ENCODE measurements at places on chromosomes 3 and 15.

- DNase-seq, result no peak
Measured at GRCh38 chr15:42338500-42338899, 20.8 kb upstream of the CAPN3 start.

DNA sequence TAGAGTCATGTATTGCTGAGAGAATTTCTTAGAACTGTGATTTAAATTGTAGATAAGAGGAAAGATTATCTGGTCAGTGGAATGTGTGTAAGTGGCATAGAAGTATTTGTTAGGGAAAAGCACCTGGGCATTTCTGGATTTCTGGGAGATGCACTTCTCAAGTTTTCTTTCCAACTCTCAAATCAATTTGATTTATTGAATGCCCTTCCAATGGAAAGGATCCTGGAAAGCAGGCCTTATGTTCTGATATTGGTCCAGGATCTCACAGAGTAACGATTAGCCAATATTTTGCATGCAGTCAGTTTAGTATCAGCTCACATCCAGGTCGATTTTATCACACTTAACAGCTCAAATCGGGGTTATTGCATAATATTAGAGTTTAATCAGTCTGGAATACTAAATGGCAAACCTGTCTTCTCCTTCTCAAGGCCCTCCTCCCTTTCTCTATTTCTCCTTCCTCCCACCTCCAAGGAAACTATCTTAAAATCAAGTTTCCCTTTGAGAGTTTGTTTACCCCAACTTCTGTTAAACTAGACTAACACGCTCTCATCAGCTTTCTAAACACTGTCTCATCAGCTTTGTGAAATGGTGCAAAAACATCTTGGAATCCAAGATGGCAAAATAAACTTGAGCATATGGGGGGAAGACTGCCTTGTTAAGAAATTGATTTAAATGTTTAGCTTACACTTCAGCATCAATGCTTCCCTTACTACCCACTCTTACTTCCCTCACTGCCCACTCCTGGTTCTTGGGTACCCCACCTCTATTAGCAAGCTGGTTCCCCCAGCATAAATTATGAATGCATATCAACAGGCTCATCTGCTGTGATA is 9.5 kb downstream of the SOX2 start:
- DNase-seq, result no peak

DNA sequence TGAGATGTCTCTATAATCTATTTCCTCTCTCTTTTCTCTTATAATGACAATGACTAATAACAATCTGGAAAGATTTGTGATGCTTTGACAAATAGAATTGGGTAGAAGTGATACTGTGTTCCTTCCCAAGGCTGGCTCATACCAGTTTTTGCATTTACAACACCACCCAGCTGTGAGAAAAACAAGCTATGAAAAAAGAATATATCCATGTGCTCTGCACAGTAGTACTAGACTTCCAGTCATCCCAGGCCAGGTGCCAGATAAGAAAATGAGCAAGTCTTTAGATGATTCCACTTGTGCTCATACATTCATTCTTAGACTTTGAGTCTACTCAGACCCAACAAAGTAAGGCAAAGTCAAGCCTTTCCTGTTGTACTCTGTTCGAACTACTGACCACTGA is 350.2 kb upstream of the POU1F1 start:
- DNase-seq, result no peak

GRCh38 chr3:101821503-101821902 is 27.8 kb upstream of the NFKBIZ start:
- DNase-seq, result no peak

- no peak for DNase-seq
Measured at GRCh38 chr3:148646126-148646665, 51.5 kb upstream of the AGTR1 start.

GRCh38 chr3:63245726-63246241 is 32.3 kb upstream of the SYNPR start:
- no peak for DNase-seq

GRCh38 chr3:36595511-36595910 is 168.8 kb downstream of the DCLK3 start:
- no peak for DNase-seq

- DNase-seq, result no peak
Measured at GRCh38 chr3:128062033-128062745, 10.0 kb downstream of the SEC61A1 start.

- DNase-seq, result no peak
Measured at GRCh38 chr3:171420667-171421066, 39.5 kb downstream of the TNIK start.

- DNase-seq, result no peak
Measured at GRCh38 chr3:29694783-29695182, 413.9 kb downstream of the RBMS3 start.

DNA sequence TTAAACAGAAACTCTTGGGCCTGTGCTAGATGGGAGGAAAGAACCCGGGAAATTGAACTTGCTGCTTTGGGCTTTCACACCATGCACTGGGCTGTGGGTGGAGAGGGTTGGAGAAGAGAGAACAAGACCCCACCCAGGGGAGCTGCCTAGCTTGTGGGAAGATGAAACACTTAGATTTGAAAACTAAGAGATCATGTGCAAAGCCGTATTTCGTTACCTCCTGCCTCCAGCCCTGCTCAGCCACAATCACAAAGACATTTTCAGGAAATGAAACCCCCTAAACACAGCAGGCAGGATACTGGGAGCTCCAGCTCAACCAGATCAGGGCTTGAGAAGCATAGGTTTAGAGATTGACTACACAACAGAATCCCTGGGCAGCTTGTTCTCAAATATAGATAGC is 183.0 kb upstream of the C2CD4B start:
- no peak for DNase-seq

DNA sequence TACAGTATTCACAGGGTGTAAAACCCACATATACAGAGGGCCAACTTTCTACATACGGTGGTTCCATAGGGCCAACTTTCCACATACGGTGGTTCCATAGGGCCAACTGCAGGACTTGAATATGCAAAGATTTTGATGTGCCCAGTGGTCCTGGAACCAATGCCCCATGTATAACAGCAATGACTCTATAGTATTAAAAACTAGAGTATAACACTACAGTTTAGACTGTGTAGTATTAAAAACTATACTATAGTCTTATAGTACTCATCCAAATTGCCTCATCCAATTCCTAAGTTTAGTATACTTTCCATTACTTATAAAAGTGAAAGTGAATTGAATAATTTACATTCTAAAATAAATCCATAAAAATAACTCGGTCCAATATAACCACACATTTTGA is 75.9 kb downstream of the GSK3B start:
- DNase-seq, result no peak

- DNase-seq, result no peak
Measured at GRCh38 chr3:126937973-126938372, 44.9 kb upstream of the PLXNA1 start.

- DNase-seq, result no peak
Measured at GRCh38 chr15:84398763-84399701, 163.5 kb downstream of the GOLGA6L4 start.

GRCh38 chr3:150023239-150023636 is 52.5 kb upstream of the PFN2 start:
- DNase-seq, result no peak

DNA sequence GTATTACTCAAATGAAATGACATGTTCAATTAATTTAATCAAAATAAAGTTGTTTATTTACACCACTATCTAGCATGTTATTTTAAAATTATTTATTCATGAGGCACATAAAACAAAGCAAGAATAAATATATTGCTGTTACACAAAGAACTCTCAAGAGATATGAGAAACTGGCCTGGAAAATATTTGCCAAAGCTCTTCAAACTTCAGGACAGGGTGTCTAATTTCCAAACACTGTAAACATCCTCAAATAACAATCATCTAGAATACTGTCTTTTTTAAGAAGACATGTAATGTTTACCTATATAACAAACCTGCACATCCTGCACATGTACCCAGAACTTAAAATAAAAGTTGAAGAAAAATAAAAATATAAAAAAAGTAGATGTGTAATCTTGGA is 876.6 kb downstream of the TUSC7 start:
- no peak for DNase-seq

DNA sequence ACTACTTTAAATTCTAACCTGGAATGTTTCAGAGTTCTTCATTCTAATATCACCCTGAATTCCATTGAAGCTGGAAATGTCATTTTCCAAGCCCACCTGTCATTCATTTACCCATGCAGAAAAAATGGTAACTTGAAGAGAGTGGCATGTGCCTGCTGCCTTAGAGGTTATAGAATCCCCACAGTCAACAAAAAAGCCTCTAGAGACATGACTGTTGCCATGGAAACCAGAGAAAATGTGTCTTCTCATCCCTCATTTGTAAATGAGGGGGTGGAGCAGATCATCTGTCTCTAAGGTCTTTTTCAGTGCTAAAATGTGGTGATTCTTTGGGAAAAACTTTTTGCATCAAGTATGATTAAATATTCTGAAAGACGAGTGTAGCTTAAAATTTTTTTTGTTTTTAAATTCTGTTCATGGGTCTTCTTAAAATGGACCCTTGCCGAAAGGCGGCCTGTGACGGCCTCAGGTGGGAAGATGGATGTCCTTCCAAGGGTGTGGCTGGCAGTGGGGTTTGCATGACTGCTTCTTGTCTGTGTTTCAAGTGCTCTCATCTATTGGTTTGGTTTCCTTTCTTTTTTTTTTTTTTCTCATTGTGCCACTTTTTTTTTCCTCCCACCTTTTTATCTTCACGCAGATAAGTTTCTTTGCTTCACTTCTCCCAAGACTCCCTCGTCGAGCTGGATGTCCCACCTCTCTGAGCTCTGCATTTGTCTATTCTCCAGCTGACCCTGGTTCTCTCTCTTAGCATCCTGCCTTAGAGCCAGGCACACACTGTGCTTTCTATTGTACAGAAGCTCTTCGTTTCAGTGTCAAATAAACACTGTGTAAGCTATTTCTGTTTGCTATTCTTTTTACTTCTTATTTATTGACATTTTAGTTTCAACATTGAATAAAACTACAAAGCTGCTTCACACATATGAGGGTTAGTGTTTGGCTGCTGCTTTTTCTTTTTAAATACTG is 23.0 kb downstream of the TPM1 start:
- no peak for DNase-seq

DNA sequence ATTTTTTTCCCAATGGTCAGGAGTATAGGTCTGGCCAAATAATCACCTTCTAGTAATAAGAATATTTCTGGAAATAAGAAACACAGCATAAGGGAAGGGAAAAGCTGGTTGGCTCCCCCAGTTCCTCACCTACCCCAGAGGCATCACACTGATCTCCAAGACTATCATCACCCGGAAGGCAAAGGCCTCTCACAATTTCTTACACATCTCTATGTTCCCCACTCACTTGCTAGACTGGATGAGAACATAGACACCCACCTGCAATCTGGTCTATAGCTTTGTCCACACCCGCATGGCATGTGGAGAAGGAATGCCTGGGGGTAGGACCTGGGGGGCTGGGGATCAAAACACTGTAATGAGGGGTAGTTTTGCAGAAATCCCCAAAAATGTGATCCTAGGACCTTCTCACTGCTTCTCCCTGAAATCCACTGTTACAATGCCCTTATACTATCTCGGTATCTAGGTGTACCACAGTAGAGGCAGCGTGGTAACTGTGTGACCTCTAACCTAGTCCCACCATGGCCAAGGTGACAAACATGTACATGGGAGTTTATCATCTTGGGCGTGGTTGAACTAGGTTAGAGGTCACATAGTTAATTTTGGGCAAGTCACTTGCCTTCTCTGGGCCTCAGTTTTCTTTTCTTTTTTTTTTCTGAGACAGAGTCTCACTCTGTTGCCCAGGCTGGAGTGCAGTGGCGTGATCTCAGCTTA is 29.5 kb upstream of the NRROS start:
- DNase-seq, result no peak
